ENCODE measurements at places on chromosomes 3 and 15.

- no peak for DNase-seq
Observed at GRCh38 chr15:82648257-82649103, 1.3 kb upstream of the CPEB1 start.

GRCh38 chr3:171883257-171883892, 40.2 kb downstream of the TMEM212 start:
- no peak for DNase-seq

DNA sequence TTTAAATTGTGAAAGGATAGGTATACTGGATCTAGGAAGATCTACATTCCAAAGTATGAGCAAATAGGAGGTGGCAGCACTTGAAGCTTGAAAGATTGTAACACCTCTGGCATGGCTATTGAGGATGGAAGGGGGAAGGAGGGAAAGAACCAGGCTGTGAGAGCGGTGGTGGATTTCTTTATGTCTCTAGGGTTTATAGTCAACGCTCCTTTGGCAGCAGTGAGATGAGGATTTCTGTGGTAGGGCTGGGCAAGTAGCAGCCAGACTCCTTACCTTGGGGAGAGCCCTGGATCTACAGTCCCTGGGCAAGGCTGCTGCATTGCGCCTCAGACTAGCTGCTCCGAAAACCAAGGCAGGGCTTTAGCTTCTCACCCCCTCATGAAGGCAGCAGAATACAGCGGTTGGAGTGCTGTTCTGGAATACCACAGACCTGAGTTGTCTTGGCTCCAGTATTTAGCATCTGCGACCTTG, 53.2 kb downstream of the MEF2A start:
- DNase-seq = no peak

GRCh38 chr15:40594429-40594836, 384 bp downstream of the KNL1 start:
- no peak for DNase-seq

DNA sequence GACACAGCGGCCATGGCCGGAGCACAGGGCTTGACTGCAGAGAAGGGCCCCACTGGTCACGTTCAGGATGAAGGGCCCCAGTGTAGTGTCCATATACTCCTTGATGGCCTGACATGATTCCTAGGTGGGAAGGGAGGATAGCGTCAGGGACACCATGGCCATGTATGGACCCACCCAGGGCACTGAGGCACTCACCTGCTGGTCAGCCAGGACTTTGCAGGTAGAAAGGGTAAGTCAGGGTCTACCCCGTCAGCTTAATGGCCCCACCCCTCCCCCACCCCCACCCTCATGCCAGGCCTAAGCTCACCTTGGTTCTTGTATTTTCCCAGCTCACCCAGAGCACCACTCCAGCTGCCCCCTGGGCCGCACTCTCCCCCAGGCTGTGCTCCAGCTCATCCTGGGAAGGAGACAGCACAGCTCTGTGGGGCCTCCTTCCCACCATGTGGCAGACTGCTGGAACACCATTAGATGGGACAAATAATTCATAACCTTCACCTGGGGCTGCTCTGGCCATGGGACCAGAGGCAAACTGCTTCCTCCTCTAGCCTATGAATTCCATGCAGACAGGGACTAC, 1.6 kb upstream of the HYAL3 start:
- DNase-seq = no peak

Data from stimulated activated CD4-positive, alpha-beta T cell treated with anti-CD3 and anti-CD28 coated beads, Interleukin-1b, Interleukin-23, amount 100 ng/mL, for 48 hours (primary cell).